ENCODE measurements at places on chromosomes 12 and 14.

- DNase-seq, result no peak
Observed at GRCh38 chr12:238116-238515, 24.2 kb upstream of the SLC6A12 start.

GRCh38 chr12:60266381-60266852, 670.6 kb downstream of the SLC16A7 start:
- peak; percentile 20 for DNase-seq

GRCh38 chr14:53894456-53894855, 62.2 kb downstream of the BMP4 start:
- peak; percentile 57 for DNase-seq

GRCh38 chr12:49345051-49345824, 1.4 kb upstream of the DNAJC22 start:
- no peak for DNase-seq

DNA sequence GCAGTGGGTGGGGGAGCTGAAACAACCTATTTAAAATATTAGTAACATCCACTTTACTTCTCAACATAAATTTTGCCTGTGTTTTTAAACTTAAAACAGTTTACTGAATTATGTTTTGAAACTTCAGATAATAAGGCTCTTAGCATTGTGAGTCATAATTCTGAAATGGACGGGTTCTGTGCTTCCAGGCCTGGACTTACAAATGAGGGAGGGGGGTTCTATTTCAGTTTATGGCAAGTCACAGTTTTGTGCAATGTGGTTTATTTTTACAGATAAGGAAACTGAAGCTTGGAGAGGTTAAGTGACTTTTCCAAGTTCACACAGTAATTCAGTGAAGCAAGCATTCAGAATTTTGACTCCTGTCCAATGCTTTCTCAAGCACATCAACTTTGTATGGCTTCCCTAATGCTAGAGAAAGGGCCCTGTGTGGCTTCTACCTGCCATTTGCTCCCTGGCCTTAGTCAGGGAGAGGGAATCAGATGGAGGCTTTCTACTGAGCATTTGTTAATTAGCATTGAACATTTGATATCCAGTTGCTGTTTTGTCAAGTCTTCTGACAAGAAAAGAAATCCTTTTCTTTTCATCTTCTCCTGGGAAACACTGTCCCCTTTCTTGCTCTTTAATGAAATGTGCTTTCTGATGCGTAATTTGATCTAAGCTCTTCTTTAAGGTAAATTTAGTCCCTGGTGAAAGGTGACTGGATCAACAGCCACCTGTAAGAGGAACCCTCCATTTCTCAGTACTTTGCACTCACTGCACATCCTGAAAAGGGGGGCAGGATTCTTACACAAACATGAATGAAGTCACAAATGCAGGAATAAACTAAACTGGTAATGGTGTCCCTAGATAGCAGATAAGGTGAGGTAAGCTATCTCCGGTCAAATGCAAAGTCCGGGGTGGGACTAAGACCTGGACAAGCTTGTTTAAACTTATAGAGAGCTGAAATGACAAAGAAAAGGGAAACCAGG, 2.5 kb upstream of the SALL2 start:
- no peak for DNase-seq
